Myocyte (in vitro differentiated cells): ENCODE measurements at places on chromosomes 2 and 18. TPM values are rescaled to one million over a fixed set of nuclear protein-coding genes. Genes with fewer than 3 reads are reported as not detected.

GRCh38 chr2:119772128-119772527 is 12.4 kb downstream of the PTPN4 start:
- DNase-seq, result no peak

- no peak for DNase-seq
Measured at GRCh38 chr2:142037066-142037465, 93.8 kb downstream of the LRP1B start.

Gene DSG4
- total RNA-seq, result not detected in 2 replicates

DNA sequence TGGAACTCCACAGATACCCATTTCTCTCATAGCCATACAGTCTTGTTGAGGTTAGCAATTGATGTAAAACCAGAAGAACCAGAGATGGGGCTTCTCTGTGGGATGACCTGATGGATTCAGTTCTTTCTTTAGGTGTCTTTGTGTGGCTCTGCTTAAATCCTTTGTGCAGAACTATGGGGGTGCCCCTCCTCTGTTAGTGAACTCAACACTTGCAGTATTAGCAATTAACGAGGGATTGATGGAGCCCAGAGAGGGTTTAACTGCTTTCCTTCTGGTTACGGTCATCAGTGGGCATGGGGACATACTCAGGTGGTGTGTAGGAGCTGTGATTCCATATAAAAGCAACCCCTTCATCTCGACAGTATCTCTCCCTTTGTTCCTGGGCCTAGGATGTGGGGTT is 406.8 kb upstream of the FAM98A start:
- no peak for DNase-seq

DNA sequence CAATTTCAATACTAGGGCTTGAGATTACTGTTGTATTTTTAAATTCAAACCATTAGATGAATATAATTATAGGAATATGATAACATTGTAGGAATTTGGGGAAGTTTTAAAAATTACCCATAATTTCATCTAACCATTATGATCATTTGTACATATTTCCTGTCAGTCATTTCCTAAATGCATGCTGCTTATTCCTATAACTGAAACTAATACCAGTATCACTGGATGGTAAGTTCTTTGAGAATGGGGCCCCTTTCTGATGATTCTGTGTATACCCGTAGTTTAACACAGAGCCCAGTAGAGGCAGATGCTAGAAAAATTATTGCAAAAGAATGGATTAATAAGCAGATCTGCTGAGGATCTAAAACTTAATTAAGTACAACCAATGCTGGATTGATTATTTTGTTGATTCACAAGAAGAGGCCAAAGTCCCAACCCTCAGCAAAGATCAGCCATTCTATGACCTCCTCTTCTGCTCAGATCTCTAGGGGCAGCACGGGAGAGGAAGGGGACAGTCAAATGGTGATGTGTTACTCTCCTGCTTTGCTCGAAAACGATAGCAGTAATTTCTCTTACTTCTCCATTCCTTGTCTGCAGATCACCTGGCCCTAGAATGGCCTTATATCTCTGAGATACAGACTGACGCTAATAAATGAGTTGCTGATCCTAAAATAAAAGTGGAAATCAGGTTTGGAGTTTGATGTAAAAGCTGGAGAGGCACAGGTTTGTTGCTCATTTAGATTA is 69.5 kb upstream of the PELI1 start:
- no peak for DNase-seq

GRCh38 chr2:86336675-86337243 is 667 bp downstream of the REEP1 start:
- DNase-seq, result peak; percentile 27

Gene CD8A
- total RNA-seq, result not detected in 2 replicates

Gene NEU2
- not detected in 2 replicates for total RNA-seq

GRCh38 chr2:204825681-204826080 is 280.4 kb downstream of the PARD3B start:
- DNase-seq, result no peak

- DNase-seq, result no peak
Measured at GRCh38 chr2:26422947-26423629, 21.4 kb downstream of the DRC1 start.

Gene SGO2
- total RNA-seq, result 3.1 and 7.9 TPM in 2 replicates

- no peak for DNase-seq
Measured at GRCh38 chr2:120791243-120791961, 55.7 kb downstream of the GLI2 start.

Gene RESP18
- not detected in 2 replicates for total RNA-seq

Gene FASTKD1
- 24.8 and 31.1 TPM in 2 replicates for total RNA-seq

Gene UGT1A8
- total RNA-seq, result not detected in 2 replicates

- no peak for DNase-seq
Measured at GRCh38 chr2:239706367-239706766, 305.5 kb upstream of the HDAC4 start.
